ENCODE measurements at places on chromosomes 7 and 10.

- no peak for DNase-seq
Observed at GRCh38 chr7:135682191-135682590, 19.9 kb downstream of the STMP1 start.

GRCh38 chr7:88281749-88282148 lies 24.9 kb downstream of the STEAP4 start:
- no peak for DNase-seq

DNA sequence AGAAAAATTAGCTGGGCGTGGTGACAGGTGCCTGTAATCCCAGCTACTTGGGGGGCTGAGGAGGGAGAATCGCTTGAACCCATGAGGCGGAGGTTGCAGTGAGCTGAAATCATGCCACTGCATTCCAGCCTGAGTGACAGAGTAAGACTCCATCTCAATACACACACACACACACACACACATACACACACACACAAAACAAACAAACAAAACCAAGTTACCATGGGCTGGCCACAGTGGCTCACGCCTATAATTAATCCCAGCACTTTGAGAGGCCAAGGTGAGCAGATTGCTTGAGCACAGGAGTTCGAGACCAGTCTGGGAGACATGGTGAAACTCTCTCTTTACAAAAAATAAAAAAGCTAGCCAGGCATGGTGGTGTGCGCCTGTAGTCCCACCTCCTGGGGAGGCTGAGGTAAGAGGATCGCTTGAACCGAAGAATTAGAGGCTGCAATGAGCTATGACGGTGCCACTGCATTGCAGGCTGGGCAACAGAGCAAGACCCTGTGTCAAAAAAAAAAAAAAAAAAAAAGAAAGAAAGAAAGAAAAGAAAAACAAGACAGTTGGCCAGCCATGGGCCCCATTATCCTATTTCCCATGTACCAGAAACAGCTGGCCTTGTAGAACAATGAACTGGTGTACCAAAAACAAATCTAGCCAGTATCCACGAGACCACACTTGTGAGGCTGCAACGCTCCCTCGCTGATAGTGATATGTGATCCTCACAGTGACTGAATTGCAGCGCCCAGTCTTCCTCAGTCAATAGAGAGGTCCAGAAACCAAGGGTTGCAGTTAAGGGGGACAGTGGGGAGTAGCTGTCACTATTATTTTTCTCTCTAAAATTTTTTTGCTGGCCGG lies 6.6 kb upstream of the AGFG2 start:
- no peak for DNase-seq

DNA sequence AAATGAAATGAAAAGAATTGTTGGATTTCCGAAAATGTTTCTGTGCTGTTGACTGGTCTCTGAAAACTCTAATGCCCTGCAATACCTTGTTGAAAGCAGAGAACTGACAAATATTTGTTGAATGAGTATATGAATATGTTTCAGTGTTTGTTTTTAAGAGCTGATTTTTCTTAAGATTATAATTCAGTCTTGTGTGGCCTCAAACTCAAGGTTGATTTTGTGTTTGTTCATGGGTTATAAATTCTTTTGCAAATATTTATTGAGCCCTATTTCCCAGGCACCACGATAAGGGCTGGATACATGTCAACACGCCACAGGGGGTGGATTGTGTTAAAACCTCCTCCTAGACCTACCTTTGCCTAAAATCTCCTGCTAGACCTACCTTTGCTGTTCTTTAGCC lies 203.9 kb upstream of the PLPP4 start:
- no peak for DNase-seq

DNA sequence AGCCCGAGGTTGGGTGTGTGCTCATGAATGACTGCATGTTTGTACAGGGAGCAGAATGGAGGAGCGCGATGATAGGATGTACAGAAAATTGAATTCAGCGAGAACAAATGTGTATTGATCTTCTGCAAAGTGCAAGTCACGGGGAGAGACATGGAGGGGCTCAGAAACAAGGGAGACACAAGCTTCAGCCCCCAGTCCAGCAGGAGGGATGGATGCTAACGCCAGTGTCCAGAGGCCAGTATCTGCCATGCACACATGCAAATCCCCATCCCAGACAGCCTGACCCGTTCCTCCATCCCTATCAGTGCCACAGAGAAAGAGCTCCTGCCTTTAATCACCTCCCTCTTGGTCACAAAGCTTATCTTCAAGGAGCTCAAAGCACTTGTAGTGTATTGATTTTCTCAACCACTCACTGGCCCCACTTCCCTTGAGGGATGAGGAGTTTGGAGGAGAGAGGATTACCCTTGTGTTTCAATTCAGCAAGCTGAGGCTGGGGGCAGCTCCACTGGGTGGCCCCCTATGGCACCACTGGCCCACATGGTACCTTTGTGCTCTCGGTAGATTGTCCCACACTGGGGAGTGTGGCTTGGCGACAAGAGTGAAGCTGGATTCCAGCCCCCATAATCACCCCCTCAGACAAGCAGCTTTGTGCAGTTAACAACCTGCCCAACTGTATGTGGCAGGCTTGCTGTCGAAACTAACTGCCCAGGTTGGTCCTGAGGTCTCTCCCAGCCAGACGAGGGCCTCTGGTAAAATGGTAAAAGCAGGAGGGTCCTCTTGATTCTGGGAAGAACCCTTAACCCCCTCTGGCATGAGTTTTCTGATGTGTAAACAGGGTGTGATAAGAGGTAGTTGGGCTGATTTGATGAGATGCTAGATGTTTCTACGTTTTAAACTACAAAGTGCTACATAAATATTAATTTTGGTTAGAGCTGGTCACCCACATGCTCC lies 151.6 kb upstream of the UNC5B start:
- no peak for DNase-seq

GRCh38 chr10:132117146-132117545 lies 51.4 kb downstream of the JAKMIP3 start:
- DNase-seq, result no peak
